ENCODE measurements at places on chromosomes 2 and 18. TPM values are rescaled to one million over a fixed set of nuclear protein-coding genes. Genes with fewer than 3 reads are reported as not detected.

Gene EGR4
- total RNA-seq: not detected

Gene MRPL44
- total RNA-seq: 38.5 TPM

Gene PAIP2B
- total RNA-seq: 30.1 TPM

Gene HOXD13
- total RNA-seq: not detected

Gene APOB
- 2,688 TPM for total RNA-seq

Gene ESPNL
- total RNA-seq: 0.12 TPM

Gene ERBB4
- 0.05 TPM for total RNA-seq

Gene DLGAP1
- 0.31 TPM for total RNA-seq

Gene PARD6G
- 1.5 TPM for total RNA-seq

Gene CACNB4
- 0.49 TPM for total RNA-seq

Gene PTPRN
- total RNA-seq: not detected

Gene DSEL
- total RNA-seq: 6.0 TPM

Gene ZSWIM2
- not detected for total RNA-seq

DNA sequence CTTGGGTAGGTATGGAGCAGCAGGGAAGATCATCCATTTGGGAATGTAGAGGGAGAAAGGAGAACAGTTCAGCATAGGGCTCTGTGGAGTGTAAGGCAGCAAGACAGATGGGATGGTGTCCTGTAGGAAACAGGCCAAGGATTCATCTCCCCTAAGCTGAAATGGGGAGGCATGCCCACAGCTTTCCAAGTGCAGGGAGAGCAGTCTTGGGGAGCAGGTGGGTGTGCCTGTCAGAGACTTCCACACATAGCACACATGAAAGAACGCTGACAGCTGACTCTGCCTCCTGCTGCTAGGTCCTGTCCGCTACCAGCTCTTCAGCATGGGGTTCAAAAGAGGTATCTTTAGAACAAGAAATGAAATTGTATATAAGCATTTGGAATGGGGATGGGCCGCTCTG, 9.0 kb downstream of the SETBP1 start:
- H3K27me3 ChIP-seq: no peaks in the 10 kb centered on the region
- H3K36me3 ChIP-seq: no peaks in the 10 kb centered on the region
- H3K4me3 ChIP-seq: no peak overlapping the region
- DNase-seq: no peak
- H3K4me1 ChIP-seq: no peaks in the 10 kb centered on the region
- H3K27ac ChIP-seq: no peak overlapping the region

GRCh38 chr2:9800975-9801726, 42.1 kb upstream of the TAF1B start:
- H3K27ac ChIP-seq: no peak overlapping the region
- H3K27me3 ChIP-seq: no peaks in the 10 kb centered on the region
- DNase-seq: no peak
- H3K36me3 ChIP-seq: no peaks in the 10 kb centered on the region
- H3K4me3 ChIP-seq: no peak overlapping the region
- H3K4me1 ChIP-seq: no peaks in the 10 kb centered on the region

DNA sequence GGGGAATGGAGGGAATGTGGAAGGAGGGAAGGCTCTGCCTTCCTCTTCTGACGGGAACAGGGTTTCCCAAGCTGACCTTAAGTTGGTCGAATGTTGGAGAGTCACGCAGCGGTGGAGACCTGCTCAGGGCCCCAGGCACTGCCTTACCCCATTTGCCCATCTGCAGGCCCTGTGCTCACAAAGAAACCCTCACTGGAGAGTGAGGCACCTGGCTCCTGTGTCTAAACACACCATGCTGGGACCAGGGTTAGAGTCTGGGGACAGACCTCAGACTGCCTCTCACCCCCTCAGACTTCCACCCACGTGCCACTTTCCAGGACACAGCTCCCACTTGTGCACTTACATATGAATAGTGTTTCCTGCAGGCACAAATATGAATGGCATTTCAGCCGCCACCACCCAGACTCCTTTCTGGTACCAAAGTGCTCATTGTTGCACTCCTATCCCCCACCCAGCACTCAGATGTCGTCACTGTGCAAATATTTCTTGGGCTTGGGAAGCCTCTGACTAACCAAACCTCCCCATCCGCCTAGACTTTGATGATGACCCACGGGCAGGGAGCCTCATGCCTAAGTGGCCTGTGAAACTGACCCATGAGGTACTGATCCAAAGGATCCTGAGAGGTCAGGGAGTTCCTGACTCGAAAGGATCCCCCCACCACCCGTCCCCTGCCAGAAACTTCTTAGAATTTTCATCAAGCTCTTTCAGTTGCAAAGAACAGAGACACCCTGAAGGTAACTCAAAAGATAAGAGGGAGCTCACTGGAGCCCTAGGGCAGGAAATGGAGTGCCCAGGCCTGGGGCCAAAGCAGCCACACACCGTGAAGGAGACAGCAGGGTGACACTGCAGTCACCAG, 78.3 kb downstream of the STPG4 start:
- H3K27me3 ChIP-seq: no peaks in the 10 kb centered on the region
- H3K36me3 ChIP-seq: no peaks in the 10 kb centered on the region
- peaks cover 36% of the 10 kb centered on the region for H3K4me1 ChIP-seq
- H3K27ac ChIP-seq: no peak overlapping the region

DNA sequence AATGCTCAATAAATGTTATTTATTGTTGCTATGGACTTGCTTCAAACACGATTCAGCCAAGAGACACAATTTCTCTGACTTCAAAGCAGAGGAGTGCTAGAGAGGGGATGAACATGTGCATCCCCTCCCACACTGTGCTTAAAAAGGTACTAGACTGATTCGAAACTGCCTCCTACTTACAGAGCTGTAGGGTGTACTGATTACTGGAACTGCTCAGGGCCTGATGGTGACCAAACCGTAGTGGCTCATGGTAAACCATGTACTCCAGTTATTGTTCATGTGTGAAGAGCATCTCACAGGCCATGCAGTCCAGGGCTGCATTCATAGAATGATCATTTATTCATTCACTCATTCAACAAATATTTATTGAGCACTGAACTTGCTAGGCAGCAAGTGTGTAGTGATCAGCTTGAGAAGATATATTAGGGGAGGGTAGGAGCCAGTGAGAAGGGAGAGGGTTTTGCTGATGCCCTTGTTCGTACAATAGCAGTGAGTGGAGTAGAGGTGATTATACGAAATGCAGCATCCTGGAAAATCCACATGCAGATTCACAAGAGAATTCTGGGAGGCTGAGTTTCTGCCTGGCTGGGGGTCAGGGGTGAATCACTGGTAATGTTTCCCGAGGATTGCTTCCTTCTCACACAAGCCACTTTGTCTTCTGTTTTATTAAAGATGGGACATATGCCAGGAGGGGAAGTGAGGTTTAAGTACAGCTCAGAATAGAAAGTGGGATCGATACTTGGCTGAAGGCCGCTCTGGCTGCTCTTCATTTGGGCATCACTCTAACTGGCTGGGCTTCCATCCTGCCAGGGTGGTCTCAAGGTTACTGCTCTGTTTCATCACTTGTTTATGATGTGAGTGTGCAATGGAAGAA, 245.4 kb downstream of the RAD51AP2 start:
- H3K27me3 ChIP-seq: no peaks in the 10 kb centered on the region
- no peaks in the 10 kb centered on the region for H3K36me3 ChIP-seq
- H3K4me1 ChIP-seq: no peaks in the 10 kb centered on the region

DNA sequence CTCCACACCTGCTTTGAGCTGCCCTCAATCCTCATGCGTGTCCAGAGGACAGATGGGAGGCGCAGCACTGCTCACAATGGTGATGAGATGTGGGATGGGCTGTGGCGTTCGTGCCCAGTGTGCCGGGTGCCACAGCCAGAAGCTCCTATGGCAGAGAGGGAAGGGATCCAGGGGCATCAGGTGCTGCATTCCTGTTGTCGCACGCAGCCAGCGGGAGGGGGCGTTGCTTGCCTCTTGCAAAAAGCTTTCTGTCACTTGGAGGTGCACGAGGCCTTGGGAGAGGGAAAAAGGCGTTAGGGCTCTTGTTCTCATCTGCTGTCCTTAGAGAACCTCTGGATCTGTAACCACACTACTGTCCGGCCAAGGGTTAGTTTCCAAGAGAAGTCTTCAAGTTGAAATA, 29.2 kb upstream of the ALLC start:
- no peak overlapping the region for H3K27ac ChIP-seq
- H3K4me1 ChIP-seq: no peaks in the 10 kb centered on the region
- no peaks in the 10 kb centered on the region for H3K27me3 ChIP-seq
- no peaks in the 10 kb centered on the region for H3K36me3 ChIP-seq
- DNase-seq: no peak
- no peak overlapping the region for H3K4me3 ChIP-seq

DNA sequence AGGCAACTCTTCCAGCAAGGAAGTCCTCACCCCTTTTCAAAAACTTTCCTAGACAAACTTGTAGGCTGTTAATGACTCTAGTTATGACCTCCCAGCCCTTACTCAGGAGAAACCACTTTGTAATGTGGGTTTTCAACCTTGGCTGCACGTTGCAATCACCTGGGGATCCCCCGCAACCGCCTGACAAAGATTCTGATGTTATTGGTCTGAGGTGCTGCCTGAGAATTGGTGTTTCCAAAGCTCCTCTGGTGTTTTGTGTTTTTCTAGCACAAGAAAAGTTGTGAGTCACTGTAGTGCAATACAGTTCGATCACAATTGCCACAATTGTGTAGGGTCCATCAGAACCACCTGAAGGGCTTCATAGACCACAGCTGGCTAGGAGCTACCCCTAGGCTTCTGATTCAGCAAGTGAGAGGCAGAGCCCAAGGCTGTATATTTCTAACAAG, 121.6 kb downstream of the SP100 start:
- H3K36me3 ChIP-seq: peaks cover 5% of the 10 kb centered on the region
- DNase-seq: no peak
- no peak overlapping the region for H3K4me3 ChIP-seq

- H3K27ac ChIP-seq: no peak overlapping the region
- no peaks in the 10 kb centered on the region for H3K4me1 ChIP-seq
- no peak overlapping the region for H3K4me3 ChIP-seq
These were observed 25.0 kb upstream of the PHLPP1 start for GRCh38 chr18:62690236-62690815.

DNA sequence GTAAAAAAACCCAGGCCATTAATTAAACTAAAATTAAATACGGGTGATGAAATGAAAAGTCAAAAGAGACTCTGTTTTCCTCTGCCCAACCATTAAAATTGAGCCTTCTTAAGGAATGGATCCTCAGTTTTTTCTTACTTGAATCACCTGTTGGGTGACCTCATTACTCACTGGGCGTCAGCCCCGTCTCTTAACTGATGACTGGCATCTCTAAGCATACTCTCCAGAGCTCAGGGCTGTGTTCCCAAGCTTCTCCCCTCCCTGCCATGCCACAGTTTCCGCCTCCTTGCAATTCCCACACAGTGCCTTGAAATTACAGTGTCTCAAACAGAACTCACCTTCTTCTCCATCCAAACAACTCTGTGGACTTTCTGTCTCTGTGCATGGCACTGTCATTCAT, 421.1 kb upstream of the CELF4 start:
- DNase-seq: no peak
- no peak overlapping the region for H3K4me3 ChIP-seq
- no peaks in the 10 kb centered on the region for H3K36me3 ChIP-seq
- no peak overlapping the region for H3K27ac ChIP-seq

- no peak overlapping the region for H3K27ac ChIP-seq
- no peak for DNase-seq
- no peaks in the 10 kb centered on the region for H3K4me1 ChIP-seq
These were observed 959.4 kb upstream of the GYPC start for GRCh38 chr2:125696560-125696959.

DNA sequence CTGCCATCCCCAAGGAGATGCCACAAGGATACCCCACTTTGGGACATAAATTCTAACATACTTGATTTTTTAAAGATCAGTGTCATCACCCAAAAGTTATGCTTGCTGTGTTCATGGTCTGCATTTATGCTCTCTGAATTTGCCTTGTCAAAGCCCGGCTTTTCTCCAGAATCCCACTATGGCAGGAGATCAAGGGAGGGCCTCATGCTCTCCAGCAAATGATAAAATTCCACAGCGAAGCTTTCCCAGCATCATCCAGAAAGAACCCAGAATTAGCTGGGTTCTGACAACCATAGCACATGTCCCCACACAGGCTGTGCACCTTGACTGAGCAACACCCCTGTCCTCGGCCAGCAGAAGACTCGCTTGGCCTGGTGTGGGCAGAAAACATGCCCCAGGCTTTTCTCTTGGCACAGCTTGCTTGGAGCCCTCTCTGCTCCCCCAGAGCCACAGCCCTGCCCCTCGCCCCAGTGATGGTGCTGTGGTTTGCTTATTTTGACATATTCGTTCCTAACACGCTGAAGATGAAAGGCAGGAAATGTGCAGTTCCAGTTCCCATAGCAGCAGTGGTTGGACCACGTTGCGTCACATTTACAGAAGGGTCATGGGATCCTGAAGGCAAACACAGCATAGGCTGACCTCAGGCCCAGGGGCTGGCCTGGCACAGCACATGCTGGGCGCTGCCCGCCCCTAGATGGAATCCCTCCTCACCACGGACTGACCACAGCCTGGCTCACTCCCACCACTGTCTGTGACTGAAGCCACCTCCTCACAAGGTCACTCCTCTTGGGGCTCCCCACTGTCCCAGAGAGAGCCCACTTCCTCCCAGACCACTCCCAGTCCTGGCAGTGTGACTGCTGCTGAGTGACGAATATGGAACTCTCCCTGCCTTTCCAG, 14.1 kb upstream of the CHRNA1 start:
- no peaks in the 10 kb centered on the region for H3K36me3 ChIP-seq
- no peak for DNase-seq
- H3K27ac ChIP-seq: no peak overlapping the region
- H3K4me1 ChIP-seq: no peaks in the 10 kb centered on the region
- no peaks in the 10 kb centered on the region for H3K27me3 ChIP-seq
- no peak overlapping the region for H3K4me3 ChIP-seq

- no peak for DNase-seq
- H3K4me3 ChIP-seq: no peak overlapping the region
- H3K27me3 ChIP-seq: no peaks in the 10 kb centered on the region
- H3K27ac ChIP-seq: no peak overlapping the region
- H3K36me3 ChIP-seq: no peaks in the 10 kb centered on the region
These were observed 294.3 kb downstream of the SRBD1 start for GRCh38 chr2:45316576-45317338.

GRCh38 chr2:153100151-153100550, 378.4 kb downstream of the RPRM start:
- H3K27me3 ChIP-seq: no peaks in the 10 kb centered on the region
- H3K36me3 ChIP-seq: no peaks in the 10 kb centered on the region
- H3K4me3 ChIP-seq: no peak overlapping the region
- no peak for DNase-seq
- no peaks in the 10 kb centered on the region for H3K4me1 ChIP-seq
- H3K27ac ChIP-seq: no peak overlapping the region

DNA sequence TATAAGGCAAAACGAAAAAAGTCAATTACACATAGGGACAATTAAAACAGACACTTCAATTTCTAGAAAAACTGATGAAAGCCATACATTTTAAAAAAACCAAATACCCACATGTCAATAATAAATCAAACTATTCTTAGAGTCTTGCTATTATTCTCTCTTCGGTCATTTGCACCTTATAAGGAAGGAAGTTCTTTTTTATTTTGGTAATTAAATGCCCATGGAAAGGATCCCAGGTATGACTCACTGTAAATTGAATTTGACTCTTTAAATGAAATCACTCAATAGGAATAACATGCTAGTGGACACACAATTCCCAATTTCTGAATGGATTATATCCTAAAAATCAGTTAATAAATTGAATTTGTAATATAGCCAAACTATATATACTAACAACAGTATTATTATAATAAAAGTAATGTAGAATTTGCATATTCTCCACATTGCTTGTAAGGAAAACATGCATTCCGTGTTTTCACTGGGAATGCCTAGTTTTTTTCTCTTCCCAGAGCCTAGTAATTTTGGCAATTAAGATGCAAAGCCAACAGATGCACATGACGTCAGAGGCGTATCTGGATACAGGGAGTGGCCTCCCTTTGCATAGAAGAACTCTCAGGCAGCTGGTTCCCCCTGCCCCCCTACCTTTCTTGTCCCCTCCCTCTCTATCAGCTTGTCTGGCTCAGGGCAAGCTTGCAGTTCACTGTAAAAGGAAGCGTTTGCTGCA, 153.5 kb upstream of the PGAP1 start:
- no peaks in the 10 kb centered on the region for H3K4me1 ChIP-seq
- no peak for DNase-seq
- H3K27ac ChIP-seq: no peak overlapping the region
- no peaks in the 10 kb centered on the region for H3K36me3 ChIP-seq

Measured in right lobe of liver (tissue), 6 donors.